ENCODE measurements at places on chromosomes 6 and 20.

DNA sequence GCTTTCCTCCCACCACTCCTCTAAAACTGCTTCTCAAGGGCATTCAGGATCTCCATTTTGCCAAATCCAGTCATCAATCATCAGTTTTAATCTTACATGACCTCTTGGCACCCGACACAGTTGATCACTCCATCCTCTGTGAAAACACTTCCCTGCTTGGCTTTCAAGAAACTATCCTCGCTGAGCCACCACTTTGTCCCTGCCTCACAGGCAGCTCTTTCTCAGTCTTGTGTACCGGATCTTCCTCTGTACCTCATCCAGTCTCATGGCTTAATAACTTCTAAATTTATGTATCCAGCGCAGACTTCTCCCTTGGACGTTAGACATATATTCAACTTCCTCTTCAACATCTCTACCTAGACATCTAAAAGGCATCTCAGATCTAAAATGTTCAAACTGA is 89.9 kb downstream of the BTBD9 start:
- no peak for DNase-seq

GRCh38 chr6:107554918-107555317 is 65.0 kb downstream of the SOBP start:
- no peak for DNase-seq

DNA sequence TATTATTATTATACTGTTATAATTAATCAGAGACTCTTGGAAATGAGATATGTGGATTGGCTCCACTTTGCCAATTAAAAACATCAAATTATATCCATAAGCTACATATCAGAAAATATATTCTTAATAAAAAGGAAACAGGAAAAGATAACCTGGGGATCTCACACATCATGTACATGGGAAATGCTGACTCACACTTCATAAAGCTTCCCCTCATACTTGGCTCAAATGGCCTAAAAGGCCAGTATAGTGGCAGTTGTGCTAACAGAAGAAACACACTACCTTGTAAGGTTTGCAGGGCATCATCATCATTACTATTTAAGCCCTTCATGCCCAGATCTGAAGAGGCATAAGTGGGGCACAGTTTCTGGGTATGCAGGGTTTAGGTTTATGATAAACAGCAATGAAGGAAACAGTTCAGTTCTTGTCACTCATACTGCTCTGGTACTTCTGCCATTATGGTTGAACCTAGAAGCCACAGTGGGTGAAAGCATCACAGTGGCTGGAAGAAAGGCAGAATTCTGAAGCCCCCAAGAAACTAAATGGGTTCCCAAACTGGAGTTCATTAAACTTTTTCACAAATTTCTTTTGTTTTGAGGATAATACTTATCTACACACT is 60.6 kb downstream of the BTBD9 start:
- no peak for DNase-seq

DNA sequence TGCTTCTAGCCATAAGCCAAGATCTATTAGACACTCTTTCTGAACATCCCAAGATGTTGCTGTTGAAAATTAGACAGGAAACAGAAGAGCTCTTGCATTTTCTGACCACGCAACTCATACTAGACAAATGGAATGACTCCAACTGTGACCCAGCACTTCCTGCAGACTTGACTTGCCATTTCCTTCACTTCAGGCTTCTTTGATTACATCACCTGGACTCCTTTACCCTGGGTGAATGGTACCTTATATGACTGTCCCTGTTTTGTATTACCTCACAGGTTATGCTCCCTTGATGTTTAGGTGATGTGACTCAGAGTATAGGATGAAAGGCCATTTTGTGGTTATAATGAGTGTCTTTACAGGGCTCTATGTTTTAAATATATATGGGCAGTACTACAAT is 236.1 kb downstream of the BMP2 start:
- no peak for DNase-seq

DNA sequence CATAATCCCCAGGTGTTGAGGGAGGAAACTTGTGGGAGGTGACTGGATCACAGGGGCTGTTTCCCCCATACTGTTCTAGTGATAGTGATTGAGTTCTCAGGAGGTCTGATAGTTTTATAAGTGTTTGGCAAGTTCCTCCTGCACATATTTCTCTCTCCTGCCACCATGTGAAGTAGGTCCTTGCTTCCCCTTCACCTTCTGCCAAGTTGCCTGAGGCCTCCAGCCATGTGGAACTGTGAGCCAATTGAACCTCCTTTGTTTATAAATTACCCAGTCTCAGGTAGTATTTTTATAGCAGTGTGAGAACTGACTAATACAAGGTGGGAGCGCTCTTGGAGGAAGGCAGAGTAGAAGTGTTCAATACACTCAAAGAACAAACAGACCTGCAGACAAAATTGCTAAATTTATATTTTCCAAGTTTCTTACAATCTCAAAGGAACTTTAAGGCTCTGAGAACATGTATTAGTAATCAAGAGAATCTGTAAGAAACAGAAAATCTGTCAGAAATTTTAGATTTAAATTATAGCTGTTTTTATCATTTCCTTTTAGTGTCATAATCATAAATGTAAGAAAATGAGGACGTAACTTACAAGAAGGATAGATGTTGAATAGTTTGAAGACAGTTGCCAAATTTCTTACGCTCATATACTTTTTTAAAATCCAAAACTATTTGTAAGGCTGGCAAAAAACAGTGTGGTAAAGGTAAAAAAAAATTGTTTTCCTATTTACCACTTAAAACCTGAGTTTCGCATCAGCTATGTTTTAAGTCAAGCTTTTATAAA is 77.7 kb downstream of the ASCC3 start:
- no peak for DNase-seq

DNA sequence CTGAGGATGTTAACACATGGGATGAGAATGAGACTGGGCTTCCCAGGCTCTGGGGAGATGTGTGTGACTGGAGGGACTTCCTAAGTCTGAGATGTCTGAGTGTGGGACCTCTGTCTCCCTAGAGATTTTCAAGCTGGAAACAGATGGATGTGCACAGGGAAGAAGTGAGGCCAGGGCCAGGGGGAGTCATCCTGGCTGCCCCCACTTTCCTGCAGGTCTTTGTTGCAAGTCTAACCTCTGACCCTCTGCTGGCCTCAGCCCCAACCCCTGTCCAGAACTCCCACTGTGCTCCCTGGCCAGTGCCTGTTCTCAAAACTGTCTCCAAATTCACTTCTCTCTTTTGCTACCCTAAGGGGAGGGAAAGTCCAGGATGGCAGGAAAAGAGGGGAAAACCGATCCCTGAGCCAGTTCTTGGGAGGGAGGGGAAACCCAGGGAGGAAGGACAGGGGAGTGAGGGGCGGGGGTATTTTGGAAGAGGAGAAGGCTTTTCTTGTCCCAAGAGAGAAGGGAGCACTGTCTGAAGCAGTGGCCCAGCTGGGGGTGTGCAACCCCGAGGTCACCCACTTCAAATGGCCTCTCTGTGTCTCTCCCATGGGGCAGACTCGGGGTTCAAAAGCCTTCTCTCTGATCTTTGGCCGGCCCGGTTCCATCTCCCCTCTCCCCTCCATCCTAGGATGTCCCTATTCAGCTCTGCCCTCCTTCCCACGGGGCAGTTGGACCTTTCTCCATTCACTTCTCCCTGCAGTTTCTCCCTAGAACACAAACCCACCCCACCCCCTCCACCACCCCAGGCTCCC is 3.1 kb downstream of the PPP1R18 start:
- no peak for DNase-seq

DNA sequence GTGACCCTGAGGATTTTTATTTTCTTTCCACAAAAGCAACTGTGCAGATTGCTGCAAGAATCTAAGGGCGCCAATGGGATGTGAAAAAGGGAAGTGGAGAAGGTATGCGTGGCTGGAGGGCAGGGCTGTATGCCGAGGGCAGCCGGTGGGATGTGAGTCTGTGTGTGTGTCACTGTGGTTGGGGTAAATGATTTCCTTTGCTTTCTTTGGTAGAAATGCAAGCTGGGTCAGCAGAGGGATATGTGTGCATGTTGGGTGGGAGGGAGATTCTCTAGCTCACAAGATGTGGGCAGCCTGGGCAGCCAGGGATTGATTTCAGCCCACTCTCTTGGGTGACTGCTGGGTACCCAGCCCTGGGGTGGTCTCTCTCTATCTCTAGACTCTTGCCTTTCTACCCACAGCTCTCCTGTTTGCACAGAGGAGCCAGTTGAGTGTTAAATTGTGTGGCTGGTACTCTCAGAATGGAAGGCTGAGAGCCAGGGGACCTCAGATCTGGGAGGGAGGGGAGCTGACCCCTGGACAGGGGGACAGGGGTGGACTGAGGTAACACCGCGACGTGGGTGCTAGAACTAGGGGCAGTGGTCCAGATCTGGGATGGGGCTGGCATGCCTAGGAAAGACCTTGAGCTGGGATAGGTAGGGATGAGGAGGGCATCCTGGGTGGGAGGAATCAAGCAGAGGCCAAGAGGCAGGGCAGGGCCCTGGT is 136.8 kb upstream of the RNF24 start:
- no peak for DNase-seq

- DNase-seq = no peak
Measured at GRCh38 chr20:3801846-3802245, 5.7 kb downstream of the CDC25B start.

- no peak for DNase-seq
Measured at GRCh38 chr20:32451682-32452461, 93.7 kb downstream of the ASXL1 start.

DNA sequence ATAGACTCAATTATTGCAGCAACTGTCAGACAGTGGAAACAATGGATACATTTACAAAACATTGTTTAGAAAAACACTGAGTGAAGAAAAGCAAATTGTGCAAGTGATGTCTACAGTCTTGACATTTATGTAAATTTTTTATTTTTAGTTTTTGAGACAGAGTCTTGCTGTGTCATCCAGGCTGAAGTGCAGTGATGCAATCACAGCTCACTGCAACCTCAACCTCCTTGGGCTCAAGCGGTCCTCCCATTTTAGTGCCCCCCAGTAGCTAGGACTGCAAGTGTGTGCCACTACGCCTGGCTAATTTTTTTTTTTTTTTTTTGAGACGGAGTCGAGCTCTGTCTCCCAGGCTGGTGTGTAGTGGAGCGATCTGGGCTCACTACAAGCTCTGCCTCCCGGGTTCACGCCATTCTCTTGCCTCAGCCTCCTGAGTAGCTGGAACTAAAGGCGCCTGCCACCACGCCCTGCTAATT is 9.7 kb downstream of the CNBD2 start:
- no peak for DNase-seq

GRCh38 chr20:62587757-62588402 is 54.4 kb upstream of the SLCO4A1 start:
- no peak for DNase-seq

DNA sequence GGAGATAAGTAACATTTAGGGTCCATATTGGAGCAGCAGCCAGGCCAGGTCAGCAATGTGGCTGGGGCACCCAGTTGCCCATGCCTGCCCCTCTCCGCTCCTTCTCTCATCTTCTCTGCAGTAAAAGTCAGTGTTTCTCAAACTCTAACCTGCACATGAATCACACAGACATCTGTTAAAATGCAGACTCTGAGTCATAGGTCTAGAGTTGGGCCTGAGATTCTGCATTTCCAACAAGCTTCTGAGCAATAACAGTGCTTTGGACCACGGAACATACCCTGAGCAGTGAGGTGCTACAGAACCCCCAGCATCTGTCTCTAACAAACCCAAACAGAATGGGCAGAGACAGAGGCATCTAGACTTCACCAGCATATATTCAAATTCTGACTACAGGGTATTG is 10.1 kb downstream of the PHF10 start:
- no peak for DNase-seq

- DNase-seq = no peak
Measured at GRCh38 chr6:51675020-51675921, 412.1 kb downstream of the PKHD1 start.

GRCh38 chr6:162605881-162606280 is 121.7 kb downstream of the PRKN start:
- DNase-seq = no peak

DNA sequence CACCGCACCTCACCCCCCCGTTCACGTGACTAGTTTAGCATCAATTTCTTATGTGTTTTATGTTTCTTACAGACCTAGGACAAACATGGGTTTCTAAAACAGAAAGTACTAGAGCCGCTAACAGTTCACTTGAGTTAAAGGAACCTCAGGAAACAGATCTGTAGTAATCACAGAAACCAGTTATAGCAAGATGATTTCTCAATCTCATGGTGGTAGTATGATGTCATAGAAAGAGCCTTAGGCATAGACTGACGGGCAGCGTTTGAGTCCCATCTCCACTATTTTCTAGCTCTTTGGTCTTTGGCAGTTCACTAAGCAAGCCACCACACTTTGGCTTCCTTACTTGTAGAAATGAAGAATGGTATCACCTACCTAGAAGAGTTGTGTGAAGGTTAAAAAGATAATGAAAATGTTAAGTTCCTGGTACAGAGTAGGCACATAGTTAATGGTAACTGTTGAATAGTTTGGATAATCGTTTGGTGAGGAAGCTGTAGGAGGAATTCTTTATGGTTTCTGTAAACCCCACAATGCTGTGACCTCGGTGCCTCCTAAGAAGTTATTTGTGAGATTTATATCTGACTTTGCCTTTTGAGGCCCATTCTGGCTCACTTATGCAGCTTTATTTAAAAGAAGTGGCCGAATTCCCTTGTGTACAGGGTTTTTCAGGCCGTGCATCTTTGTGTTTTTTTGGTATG is 21.3 kb downstream of the CTNNBL1 start:
- DNase-seq = no peak

GRCh38 chr20:40654876-40655275 is 34.2 kb downstream of the MAFB start:
- no peak for DNase-seq

- no peak for DNase-seq
Measured at GRCh38 chr6:85977661-85978060, 335.0 kb upstream of the SYNCRIP start.

DNA sequence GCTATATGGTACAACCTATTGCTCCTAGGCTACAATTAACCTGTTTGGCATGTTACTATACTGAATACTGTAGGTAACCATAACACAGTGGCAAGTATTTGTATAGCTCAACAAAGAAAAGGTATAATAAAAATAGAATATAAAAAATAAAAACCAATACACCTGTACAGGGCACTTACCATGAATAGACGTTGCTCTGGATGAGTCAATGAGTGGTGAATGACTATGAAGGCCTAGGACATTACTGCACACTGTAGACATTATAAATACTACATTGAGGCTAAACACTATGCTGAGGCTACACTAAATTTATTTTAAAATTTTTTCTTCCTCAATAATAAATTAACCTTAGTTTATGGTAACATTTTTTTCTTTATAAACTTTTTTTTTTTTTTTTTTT is 18.6 kb downstream of the ELOVL5 start:
- DNase-seq = no peak

DNA sequence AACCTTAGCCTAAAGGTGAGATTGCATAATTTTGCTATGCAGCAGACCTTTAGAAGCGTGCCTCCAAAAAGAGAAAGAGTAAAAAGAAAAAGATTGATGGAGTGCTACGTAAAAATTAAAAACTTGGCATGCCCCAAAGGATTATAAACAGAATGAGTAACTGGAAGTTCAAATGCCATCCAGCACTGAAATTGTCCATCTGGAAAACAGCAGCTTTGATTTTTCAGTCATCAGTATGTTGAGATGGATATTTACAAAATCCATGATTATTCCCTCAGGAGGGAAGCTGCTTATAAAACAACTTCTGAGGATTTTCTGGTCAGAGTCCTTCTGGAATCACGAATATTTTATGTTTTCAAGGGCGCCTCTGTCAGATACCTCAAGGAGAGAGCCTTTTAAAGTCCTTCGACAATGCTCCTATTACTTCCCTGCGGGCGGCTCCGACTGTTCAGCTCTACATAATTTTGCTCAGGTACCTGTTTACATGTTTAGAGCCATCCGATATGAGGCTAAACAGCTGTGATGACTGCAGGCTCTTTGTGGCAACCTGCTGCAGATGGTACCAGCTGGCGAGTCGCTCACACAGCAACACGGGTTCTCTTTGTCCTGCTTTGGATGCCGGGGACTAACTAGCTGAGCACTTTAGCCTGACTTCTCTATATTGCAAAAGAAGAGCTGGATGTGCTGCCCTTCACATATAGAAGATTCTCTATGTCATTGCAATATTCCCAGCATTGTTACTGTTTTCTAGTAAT is 83.3 kb downstream of the RCAN2 start:
- DNase-seq = no peak
